ENCODE measurements at places on chromosomes 13 and 19.
A peak's percentile ranks its signal among the peaks of the same experiment; 100 is the strongest.

DNA sequence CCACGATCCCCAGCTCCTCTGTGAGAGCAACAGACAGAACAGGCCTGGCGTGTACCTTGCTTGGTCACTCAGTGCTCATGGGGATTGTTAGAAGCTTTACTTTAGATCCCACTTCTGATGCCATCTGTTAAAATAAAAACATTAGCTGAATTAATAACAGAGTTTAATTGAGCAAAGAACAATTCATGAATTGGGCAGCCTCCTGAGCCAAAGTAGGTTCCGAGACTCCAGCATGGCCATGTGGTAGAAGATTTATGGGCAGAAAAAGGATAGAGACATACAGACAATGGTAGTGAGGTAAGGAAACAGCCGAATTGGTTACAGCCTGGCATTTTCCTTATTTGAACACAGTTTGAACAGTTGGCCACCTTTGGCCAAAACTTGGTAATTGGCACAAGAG lies 223.9 kb upstream of the TRPC4 start:
- no peak for DNase-seq

- no peak for DNase-seq
Observed at GRCh38 chr13:95113601-95114000, 187.7 kb downstream of the ABCC4 start.

DNA sequence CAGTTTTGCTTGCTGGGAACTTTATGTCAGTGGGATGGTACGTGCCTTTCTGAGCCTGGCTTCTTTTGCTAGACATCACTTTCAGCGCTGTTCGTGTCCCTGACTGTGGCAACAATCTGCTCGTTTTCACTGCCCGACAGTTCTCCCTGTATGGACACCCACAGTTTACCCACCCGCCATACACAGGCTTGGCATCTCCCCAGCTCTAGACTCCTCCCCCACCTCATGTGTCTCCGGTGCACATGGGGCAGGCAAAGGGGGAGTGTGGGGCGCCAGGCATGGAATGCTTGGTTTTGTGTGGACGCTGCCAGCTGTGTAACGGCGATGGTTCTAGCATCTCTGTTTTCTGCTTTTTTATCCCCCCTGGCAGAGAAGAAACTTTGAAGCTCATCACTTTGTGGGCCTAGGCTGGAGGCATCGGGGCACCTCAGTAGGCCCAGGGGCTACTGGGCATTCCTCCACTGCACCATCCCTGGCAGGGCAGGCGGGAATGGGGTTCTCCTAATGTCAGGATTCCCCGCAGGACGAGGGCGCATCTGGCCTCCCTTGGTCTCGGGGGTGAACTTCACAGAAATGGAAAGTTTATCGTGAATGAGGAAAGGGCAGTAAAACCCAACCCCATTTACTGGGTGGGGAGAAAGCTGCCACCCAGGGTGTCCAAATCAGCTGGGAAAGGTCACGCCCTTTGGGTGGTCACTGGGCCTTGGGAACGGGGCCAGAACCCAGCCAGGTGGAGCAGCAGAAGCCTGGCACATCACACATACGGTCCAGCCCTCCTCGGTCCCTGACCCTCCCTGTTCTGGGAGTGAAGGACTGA lies 60.8 kb downstream of the CEBPG start:
- DNase-seq: no peak

DNA sequence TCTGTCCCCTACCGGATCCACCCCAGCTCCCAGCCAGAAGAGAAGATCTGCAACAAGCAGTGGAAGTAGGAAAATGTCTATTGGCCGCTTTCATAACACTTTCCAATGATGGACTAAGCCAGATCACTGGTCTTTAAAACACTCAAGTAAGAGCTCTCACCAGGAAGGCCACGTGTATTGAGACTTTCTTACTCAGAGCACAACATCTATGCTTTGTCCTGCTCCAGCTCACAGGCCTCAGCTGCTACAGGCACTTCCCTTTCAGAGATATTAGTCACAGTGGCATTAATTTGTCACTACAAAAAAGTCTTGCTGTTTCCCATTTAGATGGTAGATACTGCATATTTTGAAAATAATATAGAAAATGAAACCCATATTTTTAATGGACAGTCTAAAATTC lies 164.2 kb downstream of the ABCC4 start:
- no peak for DNase-seq

DNA sequence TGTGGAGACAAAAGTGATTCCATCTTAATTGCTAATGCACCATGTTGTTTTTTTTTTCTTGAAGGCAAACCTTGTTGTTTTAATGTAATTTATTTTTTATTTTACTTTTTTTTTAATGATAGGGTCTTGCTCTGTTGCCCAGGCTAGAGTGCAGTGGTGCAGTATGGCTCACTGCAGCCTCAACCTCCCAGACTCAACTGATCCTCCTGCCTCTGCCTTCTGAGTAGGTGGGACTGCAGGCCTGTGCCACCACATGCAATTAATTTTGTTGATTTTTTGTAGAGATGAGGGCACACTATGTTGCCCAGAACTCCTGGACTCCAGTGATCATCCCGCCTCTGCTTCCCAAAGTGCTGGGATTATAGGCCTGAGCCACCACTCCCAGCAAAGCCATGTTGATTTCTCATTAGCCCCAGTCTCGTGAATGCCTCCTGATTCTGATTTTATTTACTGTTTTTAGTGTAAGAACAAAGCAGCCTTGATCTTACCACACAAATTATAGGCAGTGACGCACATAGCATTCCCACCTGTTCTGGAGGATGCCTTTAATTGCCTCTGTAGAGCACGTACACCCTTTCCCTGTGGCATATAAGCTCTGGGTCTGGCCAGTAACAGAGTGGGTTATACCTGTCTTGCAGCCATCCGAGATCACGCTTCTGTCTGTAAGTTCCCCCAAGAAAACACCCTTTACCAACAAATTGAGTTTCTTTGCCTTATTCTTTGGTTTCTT lies 150.4 kb downstream of the GGACT start:
- DNase-seq: no peak

DNA sequence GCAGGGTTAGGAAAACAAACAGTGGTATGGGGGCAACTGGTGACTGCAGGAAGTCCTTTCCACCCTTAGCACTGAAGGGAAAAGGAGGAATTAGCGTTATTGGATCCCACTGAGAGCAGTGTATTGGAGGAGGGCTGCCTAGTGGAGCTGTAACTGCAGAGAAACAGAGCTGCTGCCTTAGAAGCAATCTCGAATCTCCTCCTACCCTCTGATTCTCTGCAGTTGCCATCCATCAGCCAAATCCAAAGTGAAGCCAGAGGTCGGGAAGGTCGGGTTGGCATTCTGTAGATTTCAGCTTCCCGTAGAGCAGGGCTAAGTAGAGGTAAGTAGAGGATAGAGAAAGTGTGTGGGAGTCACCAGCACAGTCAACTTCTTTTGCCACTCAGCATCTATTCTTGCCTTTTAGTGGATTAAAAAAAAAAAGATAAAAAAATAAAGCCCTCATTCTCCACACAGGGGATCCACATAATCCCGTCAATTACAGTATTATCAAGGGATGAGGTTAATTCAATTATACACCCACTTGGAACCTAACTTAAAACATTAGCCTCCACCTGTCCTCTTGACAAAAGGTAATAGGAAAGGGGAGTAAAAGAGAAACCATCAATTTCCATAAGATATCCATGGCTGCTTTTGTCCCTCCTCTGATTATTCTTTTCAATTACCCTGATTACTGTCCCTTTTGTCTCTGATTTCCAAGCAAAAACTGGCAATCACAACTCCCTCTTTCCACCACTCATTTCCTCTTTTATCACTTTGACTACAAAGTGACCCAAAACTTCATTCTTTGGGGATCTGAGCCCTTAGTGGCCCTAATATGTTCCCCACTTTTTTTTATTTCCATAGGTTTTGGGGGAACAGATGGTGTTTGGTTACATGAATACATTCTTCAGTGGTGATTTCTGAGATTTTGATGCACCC lies 234.7 kb downstream of the RBM26 start:
- DNase-seq: no peak

DNA sequence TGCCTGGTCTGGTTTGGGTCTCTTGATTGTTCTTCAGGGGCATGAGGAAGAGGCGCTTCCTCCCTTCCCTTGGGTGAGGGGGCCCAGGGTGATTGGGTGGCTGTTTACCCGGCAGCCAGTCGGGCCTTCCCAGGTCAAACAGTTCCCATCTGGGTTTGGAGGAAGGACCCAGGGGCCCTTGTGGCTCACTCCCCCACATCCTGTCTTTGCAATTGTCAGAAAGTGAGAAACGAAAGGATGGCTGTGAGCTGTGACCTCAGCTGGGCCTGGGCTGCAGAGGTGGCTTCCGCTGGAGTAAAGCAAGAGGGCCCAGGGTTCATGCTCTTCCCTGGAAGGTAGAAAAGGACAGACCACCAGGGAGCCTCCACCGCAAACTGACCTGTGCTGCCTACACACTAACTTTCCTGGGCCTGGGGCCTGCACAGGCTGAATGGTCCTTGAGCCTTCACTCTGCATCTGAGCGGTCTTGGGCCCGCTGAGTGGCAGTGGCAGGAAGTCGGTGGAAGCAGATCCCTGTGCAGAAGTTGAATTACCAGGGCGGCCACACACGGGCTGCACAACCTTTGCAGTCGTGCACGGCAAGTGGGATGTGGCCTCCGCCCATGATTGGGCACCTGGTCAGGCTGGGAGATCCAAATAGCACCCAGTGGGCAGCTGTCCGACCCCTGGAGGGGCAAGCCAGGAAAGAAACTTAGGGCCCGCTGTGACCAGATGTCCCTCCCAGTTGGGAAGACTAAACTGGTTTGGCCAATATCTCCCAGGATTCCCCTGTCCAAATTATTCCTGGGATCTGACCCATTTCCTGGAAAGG lies 5.3 kb upstream of the CD79A start:
- DNase-seq: no peak

GRCh38 chr19:23876261-23876660 lies 38.4 kb upstream of the ZNF726 start:
- no peak for DNase-seq

- no peak for DNase-seq
Observed at GRCh38 chr13:36146511-36147269, 15.5 kb upstream of the DCLK1 start.

DNA sequence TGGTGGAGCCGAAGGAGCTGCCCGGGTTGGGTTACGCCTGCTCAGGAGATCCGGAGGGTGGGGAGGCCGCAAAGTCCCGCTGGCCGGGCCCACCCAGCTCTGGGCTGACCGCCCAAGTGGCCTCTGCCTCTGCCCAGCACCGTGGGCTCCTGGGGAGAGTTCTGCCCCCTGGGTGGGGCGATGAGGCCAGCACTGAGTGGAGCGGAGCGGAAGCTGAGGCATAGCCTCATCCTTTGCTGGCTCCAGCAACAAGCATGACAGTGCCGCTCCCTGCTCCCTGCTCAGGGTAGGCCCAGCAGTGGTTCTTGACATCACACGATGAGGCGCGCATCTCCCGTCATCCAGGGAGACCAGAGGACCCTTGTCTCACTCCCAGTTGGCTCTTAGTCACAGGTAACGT lies 22.5 kb downstream of the CCDC8 start:
- DNase-seq: no peak

- DNase-seq: peak; percentile 71
Observed at GRCh38 chr19:49502866-49503581, 6.8 kb downstream of the RPS11 start.

GRCh38 chr13:99346335-99347042 lies 39.3 kb upstream of the GPR183 start:
- DNase-seq: peak; percentile 61

DNA sequence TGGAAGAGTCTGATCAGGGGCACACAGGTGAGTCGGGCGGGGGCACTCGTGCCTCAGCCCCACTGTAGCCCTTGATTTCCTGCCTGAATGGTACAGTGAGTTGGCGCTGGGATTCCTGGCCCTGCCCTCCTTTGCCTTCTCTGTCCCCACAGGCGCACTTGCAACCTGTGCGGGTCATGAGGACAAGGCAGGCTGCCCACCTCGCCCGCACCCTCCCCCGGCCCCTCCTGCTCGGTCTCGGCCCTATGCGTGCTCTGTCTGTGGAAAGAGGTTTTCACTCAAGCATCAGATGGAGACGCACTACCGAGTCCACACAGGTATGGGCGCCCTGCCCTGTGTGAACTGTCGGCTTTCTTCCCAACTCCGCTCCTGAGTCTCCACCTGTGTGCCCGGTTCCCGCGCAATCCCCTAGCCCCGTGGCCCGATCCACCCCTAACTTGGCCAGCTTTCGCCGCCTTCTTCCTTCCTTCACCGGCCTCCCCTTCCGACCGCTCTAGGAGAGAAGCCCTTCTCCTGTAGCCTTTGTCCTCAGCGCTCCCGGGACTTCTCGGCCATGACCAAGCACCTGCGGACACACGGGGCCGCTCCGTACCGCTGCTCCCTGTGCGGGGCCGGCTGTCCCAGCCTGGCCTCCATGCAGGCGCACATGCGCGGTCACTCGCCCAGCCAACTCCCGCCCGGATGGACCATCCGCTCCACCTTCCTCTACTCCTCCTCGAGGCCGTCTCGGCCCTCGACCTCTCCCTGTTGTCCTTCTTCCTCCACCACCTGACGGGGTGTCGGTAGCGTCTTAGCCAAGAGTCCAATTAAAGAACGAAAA lies 1.6 kb upstream of the KMT2B start:
- no peak for DNase-seq

DNA sequence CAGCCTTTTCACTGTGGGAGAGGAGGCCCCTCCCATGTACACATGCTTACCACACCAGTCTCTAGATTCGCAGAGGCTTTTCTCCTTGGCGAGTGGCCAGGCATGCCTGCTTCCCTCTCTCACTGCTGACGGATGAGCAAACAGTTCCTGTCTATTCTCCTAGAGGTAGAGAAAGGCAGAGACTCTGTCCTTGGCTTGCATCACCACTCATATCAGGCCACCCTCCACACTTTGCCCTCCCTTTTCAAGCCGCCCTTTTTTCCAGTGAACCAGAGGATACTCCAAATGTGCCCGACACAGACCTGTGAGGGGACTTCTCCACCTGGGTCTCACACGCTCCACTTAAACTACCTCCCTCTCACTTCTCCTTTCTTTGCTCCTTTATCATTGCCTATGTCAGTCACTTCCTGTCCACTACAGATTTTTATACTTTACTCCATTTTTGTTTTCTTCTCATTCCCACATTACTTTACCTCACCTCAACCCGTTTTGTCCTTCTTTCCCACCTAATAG lies 284.6 kb downstream of the DNAJC15 start:
- peak; percentile 93 for DNase-seq

DNA sequence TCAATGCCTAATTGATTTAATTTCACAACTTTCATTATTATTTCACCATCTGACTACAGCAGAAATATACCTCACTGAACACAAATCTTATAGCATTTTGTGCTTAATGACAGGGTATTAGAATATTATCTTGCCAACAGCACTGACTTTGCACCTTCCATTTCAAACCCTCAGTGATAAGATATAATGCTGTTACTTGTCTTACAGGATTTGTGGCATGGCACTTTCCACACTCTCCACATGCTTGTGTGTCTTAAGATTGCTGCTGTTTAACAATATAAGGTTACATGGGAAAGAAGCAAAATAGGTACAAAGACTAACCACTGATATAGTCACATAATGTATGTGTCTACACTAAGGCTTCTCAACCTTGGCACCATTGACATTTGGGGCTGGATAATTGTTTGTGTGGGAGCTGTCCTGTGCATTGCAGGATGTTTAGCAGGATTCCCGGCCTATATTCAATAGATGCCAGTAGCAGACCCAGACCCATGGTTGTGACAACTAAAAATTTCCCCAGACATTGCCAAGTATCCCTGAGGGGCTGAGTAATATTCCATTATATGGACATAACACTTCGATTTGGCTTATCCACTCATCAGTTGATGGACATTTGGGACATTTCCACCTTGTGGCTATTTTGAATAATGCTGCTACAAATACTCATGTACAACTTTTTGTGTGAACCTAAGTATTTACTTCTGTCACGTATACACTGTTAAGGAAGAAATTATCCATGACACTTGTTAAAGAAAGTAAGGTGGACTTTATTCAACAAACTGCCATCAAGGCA lies 5.7 kb upstream of the DIAPH3 start:
- DNase-seq: no peak

- DNase-seq: no peak
Observed at GRCh38 chr13:45850027-45850613, 1.4 kb downstream of the SIAH3 start.
